ENCODE measurements at places on chromosomes 11 and 22. TPM values are rescaled to one million over a fixed set of nuclear protein-coding genes. Genes with fewer than 3 reads are reported as not detected.

Gene HTR3B
- total RNA-seq = not detected

Gene ZW10
- 12.3 TPM for total RNA-seq

Gene CDHR5
- 195 TPM for total RNA-seq

GRCh38 chr11:71399341-71399740, 48.9 kb downstream of the DHCR7 start:
- no peak for DNase-seq

- no peak for DNase-seq
Observed at GRCh38 chr11:111910676-111911562, 651 bp downstream of the CRYAB start.

- DNase-seq = peak; percentile 98
Observed at GRCh38 chr11:10857709-10858438, at the start of gene ZBED5. ZBED5 (minus strand) TSS chr11:10858053; CDS start chr11:10854945, 3,108 bp downstream.

DNA sequence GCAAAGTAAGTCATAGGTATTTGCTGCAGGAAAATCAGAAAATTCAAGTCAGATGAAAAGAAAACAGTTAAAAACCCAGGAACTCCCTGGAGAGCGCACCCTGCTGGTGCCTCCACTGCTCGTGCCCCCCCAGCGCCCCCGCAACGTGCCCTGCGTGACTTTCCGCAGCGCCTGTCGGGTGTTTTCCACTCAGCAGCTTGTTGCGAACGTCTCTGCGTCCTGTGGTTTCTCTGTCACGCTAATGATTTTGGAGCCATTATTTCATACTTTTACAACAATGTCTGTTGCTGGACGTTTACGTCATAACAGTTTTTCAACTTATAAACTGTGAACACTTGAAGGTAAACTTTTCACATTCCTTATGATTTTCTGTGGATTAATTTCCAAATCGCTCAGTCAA, 5.0 kb downstream of the CRELD2 start:
- DNase-seq = peak; percentile 50

DNA sequence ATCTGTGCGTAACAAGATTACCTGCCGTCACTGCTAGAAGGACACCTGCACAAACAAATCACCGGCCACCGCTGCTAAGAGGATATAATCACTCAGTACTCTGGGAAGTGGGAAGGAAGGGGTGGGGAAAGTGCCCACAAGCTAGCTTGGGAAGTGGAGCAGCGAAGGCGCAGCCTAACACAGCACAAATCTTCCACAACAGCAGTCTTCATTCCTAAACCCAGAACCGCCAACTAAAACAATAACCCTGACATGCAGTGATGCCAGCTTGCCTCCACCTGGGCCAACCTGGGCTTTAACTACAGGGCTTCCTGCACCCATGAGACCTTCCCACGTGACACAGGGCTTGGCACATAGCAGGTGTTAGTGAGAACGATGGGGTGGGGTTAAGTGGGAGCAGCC, 5.1 kb downstream of the DGCR2 start:
- DNase-seq = no peak

DNA sequence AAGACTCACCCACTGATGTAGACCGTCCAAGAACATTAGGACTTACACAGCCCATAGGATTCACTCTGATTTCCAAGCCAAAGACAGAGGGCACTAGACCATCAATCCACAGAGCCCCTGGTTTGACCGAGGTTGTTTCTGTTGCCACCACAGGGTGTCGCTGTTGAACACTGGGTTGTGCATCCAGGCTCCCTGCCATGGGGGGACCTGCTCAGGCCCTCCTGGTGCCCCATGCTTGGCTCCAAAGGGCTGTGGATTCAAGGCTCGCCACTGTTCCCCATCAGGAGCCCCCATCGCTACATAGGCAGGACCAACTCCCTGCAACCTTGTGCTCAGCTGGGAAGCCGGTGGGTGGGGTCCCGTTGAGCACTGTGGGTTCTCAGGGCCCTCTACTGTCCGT, 128.0 kb upstream of the ANO1 start:
- DNase-seq = peak; percentile 45
